Naive B cell (primary cell): ENCODE measurements at places on chromosomes 1 and 21. TPM values are rescaled to one million over a fixed set of nuclear protein-coding genes. Genes with fewer than 3 reads are reported as not detected.

DNA sequence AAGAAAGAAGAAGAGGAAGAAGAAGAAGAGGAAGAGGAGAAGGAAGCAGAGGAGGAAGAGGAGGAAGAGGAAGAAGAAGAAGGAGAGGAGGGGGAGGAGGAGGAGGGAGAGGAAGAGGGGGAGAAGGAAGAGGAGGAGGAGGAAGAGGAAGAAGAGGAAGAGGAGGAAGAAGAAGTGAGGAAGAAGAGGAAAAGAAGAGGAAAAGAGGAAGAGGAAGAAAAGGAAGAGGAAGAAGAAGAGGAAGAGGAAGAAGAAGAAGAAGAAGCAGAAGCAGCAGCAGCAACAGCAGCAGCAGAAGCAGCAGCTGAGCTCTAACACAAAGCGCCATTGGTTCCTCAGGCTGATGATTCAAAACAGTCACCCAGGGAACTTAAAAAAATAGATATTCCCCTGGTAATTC is 34.0 kb downstream of the DNAI4 start:
- DNase-seq: no peak

DNA sequence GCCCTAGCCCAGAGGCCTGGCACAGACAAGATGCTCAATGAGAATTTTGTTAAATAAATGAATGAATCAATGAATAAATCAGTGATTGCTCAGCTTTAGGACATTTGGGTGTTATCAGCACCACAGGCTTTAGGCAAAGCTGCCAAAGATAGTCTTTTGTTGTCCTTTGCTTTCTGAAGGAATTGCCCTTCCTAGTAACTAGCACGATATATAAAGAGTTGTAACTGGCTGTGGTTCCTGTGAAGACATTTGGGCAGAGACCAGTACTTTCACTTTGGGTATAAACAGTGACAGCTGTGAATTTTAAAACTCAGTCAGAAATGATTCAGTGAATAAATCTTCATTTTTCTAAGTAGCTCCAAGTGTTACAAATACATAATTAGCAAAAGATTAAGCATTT is 13.3 kb downstream of the RNU5D-1 start:
- no peak for DNase-seq

GRCh38 chr21:25031750-25032149 is 575.5 kb downstream of the MRPL39 start:
- DNase-seq: no peak

- DNase-seq: no peak
These were observed 66.8 kb downstream of the SLC16A1 start for GRCh38 chr1:112889052-112889768.

The SH2D1B gene
- polyA plus RNA-seq: 0.22 TPM

The HES3 gene
- not detected for polyA plus RNA-seq

The SLC6A17 gene
- not detected for polyA plus RNA-seq
